CD4-positive, alpha-beta T cell treated with Interferon alpha-2 for 1 hour (primary cell): ENCODE measurements at places on chromosomes 11 and 22.

DNA sequence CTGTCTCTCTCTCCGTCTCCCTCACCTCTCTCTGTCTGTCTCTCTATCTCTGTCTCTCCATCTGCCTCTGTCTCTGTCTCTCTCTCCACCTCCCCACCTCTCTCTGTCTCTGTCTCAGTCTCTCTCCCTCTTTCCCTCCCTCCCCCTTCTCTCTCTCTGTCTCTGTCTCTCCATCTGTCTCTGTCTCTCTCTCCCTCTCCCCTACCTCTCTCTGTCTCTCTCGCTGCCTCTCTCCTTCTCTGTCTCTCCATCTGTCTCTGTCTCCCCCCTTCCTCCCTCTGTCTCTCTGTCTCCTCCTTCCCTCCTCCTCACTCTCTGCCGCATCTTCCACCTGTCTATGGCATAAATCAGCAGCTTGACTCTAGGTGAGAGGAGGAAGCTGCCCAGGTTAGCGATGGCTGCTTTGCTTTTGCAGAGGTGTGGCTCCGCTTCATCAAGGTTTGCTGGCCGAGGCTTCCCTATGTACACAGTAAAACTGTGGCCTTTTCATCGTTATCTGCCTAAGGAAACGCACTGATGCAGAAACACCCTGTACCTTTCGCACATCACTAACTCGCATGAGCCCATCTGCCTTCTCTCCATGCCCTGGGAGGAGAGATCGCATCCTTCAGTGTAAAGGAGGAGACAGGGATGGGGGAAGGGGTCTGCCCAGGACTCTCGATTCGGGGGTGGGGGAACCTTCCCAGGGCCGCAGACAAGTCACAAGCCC, 44.5 kb downstream of the ANO1 start:
- DNase-seq: no peak

GRCh38 chr11:118006153-118006534, 19.9 kb downstream of the IL10RA start:
- no peak for DNase-seq

DNA sequence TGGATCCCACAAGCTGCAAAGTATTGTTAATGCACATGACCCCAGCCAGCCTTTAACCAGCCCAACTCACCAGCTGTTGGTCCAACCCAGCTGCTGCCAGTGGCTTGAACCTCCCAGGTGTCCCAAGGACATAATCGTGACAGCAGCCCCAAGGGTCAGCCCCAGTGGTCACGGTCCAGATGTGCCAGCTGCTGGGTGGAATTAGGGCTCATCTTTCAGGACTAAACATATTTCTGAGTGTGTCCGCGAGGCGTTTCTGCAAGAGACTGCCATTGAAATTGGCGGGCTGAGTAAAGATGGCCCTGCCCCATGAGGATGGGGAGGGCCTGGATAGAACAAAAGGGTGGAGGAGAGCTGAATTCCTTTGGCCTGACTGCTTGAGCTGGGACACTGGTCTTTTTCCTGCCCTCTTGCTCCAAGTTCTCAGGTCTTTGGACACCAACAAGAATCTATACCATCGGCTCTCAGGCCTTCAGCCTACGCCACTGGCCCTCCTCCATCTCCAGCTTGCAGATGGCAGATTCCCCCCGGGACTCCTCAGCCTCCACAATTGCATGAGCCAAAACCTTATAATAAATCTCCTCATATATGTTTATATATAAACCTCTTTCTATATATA, 240.2 kb downstream of the MN1 start:
- no peak for DNase-seq

DNA sequence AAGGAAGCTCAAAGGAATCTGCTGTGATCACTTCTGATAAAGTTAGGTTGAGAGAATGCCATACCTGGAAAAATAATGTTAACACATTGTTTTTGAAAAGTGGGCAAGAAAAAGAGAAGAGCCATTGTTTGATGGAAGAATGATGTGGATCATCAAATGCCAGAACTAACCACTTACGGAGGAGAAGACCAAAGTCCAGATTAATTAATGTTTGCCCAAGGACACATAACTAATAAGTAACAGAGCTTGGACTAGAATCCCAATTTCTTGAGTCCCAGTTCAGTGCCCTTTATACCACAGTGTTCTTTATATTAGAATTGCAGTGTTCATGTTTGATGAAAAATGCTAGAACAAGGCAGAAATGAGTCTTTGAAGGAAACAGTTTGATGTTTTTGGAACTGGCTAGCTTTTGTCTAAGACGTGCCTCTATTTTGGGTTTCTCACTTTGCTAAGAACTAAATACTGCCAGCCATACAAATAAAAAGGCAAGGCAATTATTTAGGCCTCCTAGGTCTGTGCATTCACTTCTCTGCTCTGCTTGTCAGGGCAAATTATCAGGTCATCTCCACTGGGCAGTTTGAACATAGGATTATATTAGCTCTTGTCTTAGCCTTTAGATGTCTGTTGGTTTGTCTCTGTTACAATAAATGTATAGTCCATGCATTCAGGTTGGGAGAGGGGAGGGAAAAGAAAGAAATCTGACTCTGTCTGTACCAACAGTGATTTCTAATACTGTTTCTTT, 72.3 kb downstream of the TRIM44 start:
- DNase-seq: no peak

- DNase-seq: no peak
These were observed 1.8 kb downstream of the OR10AG1 start for GRCh38 chr11:55967914-55968313.

GRCh38 chr22:19173047-19174035, 5.2 kb downstream of the SLC25A1 start:
- no peak for DNase-seq

DNA sequence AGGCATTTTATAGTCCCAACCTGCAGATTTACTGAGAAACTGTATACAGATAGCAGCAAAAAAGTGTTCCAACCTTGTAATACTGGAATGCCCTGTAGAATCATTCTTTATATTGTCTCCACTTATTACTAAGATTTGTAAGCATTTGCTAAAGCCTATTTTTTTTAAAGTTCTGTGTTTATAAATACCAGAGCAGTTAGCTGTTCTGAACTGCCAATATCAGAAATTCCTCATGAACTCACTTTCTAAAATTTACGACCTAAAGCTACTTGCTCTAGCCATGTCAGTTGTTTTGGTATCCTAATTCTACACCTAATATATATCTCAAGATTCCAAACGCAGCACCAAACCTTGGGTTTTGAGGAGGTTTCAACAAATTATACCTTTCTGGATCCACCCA, 103.2 kb downstream of the C11orf65 start:
- no peak for DNase-seq

- DNase-seq: no peak
These were observed 48.6 kb downstream of the CADM1 start for GRCh38 chr11:115455613-115456012.

- peak; percentile 28 for DNase-seq
These were observed at the start of gene LRRC75B for GRCh38 chr22:24592851-24593558. Gene LRRC75B, minus strand, starts transcription at chr22:24593073. Its CDS starts 34 bp downstream, at chr22:24593039.

DNA sequence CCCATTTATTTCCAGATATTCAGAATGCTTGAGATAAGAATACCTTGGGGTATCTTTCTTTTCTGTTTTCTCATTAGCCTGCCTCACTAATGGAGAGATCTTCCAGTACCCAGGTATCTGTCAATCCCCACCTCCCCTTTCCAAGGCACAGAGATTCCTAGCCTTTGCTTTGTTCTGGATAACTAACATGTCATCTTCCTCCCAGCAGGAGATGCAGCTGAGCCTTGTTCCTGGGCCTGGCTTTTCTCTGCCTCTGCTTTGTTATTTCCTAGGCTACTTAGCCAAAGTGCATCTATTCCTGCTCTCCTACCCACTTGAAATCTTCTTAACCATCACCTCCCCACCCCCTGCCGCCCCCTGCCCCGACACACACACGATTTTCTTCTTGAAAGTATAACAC, 297.1 kb downstream of the NELL1 start:
- DNase-seq: no peak

DNA sequence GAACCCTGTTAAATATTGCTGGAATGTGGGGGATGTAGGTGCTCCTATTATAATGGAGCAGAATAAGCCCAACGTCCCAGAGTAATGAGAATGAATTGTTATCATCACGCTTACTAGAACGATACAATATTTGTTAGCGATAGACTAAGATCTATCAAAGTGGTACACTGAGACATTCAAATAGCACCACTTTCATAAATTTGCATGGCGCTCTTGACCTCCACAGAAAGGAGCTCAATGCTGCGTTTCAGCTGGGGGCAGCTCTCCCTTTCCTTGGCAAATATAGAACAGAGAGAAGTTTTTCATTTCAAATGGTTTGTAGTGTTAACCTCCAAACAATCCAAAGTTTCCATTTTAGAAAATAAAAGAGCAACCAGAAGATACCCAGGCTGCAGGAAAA, 38.2 kb upstream of the BLID start:
- no peak for DNase-seq

DNA sequence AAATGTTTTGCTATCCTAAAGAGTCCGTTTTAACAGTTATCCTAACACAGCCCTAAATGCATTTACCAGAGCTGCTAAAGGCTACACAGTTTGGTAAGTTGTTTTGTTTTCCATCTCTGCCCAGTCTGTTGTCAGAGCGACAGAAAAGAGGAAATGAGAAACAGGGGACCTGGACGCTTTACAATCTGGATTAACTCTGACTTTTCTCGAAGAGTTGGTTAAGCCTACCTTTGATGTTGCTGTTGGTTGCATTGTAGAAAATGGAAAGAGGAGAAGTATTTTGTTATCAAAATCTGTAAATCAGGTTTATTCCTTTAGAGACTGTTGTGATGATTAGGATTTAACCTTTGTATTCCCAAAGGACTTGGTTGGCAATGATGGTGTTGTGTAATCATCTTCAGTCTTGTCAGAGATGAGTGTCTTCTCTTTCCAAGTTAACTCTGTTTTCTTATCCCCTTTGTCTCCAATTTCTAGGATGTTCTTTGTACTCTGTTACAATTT, 481 bp downstream of the ANGPTL5 start:
- DNase-seq: peak; percentile 39

DNA sequence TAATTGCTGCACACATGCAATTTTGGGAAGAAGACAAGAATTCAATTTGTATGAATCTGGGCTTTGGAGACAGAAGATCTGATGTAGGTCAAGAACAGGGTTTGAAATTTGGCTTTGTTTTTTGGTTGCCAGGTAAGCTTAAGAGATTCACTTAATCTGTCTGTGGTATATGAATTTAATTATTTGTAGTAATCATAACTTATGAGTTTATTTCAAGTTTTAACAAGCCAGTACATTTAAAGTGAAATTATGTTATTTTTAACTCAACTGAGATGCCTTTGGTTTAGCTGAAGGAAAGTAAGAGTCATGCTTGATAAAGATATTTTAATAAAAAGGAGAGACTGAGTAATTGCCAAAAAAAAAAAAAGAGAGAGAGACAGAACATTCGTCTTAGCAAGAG, 384.1 kb downstream of the LUZP2 start:
- no peak for DNase-seq
